ENCODE measurements at places on chromosomes 12 and 14. TPM values are rescaled to one million over a fixed set of nuclear protein-coding genes. Genes with fewer than 3 reads are reported as not detected.

DNA sequence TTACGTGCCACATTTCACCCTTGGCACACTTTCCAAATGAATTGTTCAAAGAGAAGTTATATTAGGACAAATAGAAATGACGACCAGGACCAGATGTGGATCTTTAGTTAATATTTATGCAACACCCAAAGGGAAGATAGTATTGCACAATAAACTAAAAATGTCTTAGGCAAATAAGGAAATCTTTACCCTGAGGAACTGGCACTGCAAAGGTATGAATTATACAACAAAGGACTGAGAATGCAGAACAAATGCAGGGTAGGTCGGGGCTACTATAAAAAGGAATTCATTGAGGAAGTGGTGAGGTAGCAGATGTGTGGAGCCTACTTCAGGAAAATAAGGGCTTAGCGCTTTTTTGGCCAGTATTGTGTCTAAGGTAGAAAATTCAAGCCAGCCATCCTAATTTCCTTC lies 3.9 kb upstream of the TMTC2 start:
- DNase-seq = peak; percentile 54
- H3K4me3 ChIP-seq = no peak overlapping the region
- no peaks in the 10 kb centered on the region for H3K36me3 ChIP-seq
- H3K4me1 ChIP-seq = peaks cover 11% of the 10 kb centered on the region
- no peaks in the 10 kb centered on the region for H3K27me3 ChIP-seq

DNA sequence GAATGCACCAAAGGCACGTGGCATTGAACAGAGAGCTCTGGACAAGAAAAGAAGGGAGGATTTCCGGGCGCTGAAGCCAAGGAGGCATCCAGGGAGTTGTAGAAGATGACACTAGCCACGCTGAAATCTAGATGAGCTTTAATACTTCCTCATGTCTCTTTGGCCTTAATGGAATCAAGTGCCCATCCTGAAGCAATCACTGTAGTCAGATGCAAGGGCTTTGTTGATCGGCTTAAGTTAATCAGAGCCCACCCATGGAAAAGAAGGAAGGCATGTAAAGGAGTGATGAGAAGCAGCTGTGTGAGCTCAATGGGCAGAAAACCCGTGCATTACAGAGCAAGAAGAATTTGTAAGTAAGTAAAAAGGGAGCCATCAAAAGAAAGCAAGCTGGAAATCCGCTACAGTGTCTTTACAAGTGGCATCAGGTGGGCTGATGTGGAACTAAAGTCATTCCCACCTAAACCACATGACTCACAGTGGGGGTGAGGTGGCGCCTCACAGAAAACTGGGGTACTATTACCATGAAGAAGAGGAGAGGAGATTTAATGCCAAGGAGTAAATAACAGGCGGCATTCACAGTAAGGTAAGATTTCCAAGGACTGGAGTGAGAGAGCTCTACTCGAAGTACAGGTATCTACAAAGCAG lies 48.4 kb downstream of the NDUFA12 start:
- peak overlapping the region; percentile 88 for H3K27ac ChIP-seq
- DNase-seq = no peak
- no peaks in the 10 kb centered on the region for H3K36me3 ChIP-seq
- no peak overlapping the region for H3K4me3 ChIP-seq
- peaks cover 42% of the 10 kb centered on the region for H3K4me1 ChIP-seq

- no peaks in the 10 kb centered on the region for H3K27me3 ChIP-seq
- H3K4me1 ChIP-seq = peaks cover 7% of the 10 kb centered on the region
- no peak overlapping the region for H3K4me3 ChIP-seq
- no peak for DNase-seq
Measured at GRCh38 chr12:131907379-131908091, 13.1 kb downstream of the ULK1 start.

DNA sequence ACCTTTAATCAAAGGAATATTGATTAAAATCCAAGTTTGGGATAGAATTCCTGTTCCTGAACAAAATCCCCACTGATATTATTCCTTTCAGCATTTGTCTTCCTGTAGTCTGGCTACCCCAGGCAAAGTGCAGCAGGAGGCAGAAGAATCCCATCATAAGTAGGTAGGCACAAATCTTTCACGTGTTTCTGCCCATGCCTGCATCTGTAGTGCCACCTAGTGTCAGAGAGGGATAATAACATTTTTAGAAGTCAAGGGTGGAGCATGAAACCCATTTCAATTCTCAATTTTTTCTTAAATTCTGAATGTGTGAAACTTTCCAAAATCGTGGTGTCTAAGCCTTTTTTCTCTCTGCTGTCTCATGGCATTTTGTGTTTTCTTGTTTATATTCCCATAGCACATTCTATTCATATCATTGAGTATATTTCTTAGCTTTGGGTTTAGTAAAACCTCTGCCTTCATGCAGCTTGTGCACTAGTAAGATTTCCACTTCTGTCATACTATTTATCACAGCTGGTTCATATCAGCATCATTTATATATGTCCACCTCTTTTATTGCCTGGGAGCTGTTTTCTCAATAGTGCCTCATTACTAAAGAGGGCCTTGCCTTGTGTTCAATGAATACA lies 47.8 kb upstream of the RERG start:
- no peaks in the 10 kb centered on the region for H3K27me3 ChIP-seq
- no peaks in the 10 kb centered on the region for H3K36me3 ChIP-seq
- H3K27ac ChIP-seq = peak overlapping the region; percentile 70
- peaks cover 19% of the 10 kb centered on the region for H3K4me1 ChIP-seq
- H3K4me3 ChIP-seq = no peak overlapping the region

DNA sequence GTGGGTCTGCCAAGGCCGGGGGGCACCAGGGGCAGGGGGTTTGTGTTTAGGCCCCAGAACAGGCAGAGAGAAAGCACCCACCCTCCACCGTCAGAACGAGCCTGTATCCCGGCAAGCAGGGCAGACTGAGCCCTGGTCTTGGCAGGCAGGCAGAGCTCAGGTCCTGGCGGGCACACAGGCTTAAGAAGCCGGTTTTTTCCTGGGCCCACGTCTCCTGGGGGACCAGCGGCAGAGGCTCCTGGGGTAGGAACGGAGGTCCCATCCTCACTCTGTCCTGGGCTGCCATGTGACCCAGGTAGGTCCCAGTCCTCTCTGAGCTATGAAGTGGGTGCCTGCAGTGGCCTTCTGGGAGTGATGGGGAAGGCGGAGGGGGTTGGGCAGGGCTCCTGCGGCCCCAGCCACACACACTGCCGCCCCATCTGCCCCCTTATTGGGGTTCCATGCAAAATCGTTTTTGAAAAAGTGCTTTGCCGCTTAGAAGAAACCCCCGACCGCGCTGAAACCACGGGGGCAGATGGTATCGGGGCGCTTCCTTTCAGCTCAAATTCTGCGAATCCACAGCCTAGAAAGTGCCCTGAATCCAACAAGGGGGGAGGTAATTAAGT lies 24.2 kb downstream of the SH2B3 start:
- H3K27me3 ChIP-seq = no peaks in the 10 kb centered on the region
- no peak for DNase-seq
- peaks cover 28% of the 10 kb centered on the region for H3K4me1 ChIP-seq
- H3K36me3 ChIP-seq = no peaks in the 10 kb centered on the region

- H3K4me3 ChIP-seq = no peak overlapping the region
- H3K4me1 ChIP-seq = peaks cover 5% of the 10 kb centered on the region
- H3K27me3 ChIP-seq = no peaks in the 10 kb centered on the region
- H3K36me3 ChIP-seq = peaks cover 11% of the 10 kb centered on the region
Measured at GRCh38 chr12:79644274-79645234, 46.2 kb downstream of the PAWR start.

GRCh38 chr12:129300011-129300410 lies 446.7 kb downstream of the GLT1D1 start:
- no peak overlapping the region for H3K27ac ChIP-seq
- H3K27me3 ChIP-seq = no peaks in the 10 kb centered on the region
- H3K4me3 ChIP-seq = no peak overlapping the region
- H3K36me3 ChIP-seq = no peaks in the 10 kb centered on the region

DNA sequence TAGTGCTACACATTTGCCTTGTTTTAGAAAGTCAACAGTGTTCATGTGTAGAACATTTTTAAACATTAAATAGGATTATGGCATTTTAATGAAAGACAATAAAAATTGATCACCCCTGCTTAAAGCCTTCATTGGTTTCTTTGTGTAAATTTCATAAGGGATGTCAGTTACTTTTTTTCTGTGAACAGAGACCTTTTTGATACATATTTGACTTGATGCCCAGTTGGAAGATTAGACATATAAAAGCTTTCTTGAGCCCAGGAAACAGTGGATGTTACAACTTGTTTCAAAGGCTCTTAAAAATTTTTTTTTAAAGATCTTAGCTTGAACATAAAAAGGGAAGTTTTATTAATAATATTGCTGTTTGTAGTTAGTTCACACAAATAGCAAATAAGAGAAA lies 168.7 kb upstream of the PDZRN4 start:
- no peaks in the 10 kb centered on the region for H3K4me1 ChIP-seq
- H3K27ac ChIP-seq = no peak overlapping the region
- peaks cover 40% of the 10 kb centered on the region for H3K27me3 ChIP-seq
- H3K36me3 ChIP-seq = no peaks in the 10 kb centered on the region
- no peak for DNase-seq

DNA sequence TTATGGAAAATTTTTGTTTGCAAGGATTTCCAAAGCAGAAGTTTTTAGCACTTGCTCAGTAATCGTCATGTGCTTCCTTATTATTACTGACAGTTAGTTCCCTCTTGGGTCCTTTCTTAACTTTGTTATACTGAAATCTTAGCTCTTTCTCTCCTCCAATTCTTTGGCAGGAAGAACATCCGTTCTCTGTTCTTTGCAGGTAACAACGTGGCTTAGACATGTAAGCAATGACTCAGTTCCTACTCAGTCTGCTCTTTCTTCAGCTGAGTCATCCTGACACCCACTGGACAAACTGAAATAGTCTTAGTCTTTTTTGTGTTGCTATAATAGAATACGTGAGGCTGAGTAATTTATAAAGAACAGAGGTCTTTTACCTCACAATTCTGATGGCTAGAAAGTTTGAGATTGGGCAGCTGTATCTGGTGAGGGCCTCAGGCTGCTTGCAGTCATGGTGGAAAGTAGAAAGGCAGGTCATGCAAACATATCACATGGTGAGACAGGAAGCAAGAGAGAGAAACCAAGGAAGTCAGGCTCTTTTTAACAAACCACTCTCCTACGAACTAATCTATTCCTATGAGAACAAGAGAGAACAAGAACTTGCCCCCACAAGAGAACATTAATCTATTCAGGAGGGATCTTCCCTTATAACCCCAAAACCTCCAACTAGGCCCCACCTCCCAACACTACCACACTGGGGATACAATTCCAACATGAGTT lies 49.2 kb downstream of the TESPA1 start:
- DNase-seq = peak; percentile 93
- peaks cover 26% of the 10 kb centered on the region for H3K4me1 ChIP-seq
- peak overlapping the region; percentile 7 for H3K4me3 ChIP-seq

DNA sequence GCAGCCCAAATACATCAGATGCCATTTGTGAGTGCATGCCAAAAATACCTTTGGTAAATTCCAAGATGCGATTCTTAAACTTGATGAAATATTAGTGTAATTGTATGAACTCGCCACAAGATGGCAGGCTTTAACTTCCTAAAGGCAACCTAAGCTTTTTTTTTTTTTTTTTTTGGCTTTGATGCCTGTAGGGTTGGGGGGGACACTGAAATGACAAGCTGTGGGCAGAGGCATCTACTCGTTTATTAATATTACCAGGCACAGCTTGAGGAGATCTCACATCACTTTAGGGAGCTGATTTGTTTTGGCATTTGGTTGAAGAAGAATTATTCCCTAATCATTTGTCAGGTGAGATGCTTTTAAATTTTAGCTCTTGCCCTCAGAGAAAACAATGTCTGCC lies 126.7 kb upstream of the CCDC196 start:
- H3K27me3 ChIP-seq = no peaks in the 10 kb centered on the region
- no peaks in the 10 kb centered on the region for H3K4me1 ChIP-seq
- no peaks in the 10 kb centered on the region for H3K36me3 ChIP-seq
- H3K4me3 ChIP-seq = no peak overlapping the region

The CLEC4A gene
- 0.79 TPM for total RNA-seq

The AKAP3 gene
- total RNA-seq = 0.54 TPM

The SLC10A1 gene
- not detected for total RNA-seq

The SETD3 gene
- 43.9 TPM for total RNA-seq

The RPS6KL1 gene
- 12.3 TPM for total RNA-seq
